ENCODE measurements at places on chromosomes 3 and 15. TPM values are rescaled to one million over a fixed set of nuclear protein-coding genes. Genes with fewer than 3 reads are reported as not detected.

DNA sequence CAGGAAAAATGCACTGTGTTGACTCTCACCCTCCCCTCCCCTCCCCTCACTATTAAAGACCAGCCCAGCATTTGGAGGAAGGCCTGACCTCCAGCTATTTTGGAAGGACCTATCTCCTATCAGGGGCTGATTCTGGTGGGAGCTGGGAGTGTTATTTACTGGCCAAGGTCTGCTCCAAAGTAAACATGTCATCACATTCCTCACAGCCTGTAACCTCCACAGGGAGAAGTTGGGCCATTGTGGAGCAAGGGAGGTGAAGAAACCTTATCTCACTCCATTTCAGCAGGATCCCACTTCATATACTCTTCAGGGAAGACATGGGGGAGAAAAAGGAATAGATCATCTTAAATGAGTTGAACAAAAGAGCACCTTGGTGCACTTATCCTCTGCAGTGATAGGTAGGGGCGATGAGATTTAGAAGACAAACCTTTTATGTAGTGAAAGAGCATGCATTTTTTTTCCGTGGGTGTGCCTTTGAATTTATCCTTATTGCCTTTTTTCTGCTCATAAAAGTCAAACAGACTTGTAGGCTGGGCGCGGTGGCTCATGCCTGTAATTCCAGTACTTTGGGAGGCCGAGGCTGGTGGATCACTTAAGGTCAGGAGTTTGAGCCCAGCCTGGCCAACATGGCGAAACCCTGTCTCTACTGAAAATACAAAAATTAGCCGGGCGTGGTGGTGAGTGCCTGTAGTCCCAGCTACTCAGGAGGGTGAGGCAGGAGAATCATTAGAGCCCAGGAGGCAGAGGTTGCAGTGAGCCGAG, 15.6 kb upstream of the FLNB start:
- H3K36me3 ChIP-seq, result no peaks in the 10 kb centered on the region
- no peaks in the 10 kb centered on the region for H3K27me3 ChIP-seq
- peak overlapping the region; percentile 91 for H3K27ac ChIP-seq
- H3K4me3 ChIP-seq, result peak overlapping the region; percentile 23

GRCh38 chr15:81092559-81092902, 41.5 kb upstream of the CFAP161 start:
- H3K4me1 ChIP-seq, result peaks cover 35% of the 10 kb centered on the region
- peak overlapping the region; percentile 20 for H3K27ac ChIP-seq
- no peaks in the 10 kb centered on the region for H3K36me3 ChIP-seq
- peak overlapping the region; percentile 23 for H3K4me3 ChIP-seq
- DNase-seq, result no peak
- peaks cover 21% of the 10 kb centered on the region for H3K27me3 ChIP-seq

DNA sequence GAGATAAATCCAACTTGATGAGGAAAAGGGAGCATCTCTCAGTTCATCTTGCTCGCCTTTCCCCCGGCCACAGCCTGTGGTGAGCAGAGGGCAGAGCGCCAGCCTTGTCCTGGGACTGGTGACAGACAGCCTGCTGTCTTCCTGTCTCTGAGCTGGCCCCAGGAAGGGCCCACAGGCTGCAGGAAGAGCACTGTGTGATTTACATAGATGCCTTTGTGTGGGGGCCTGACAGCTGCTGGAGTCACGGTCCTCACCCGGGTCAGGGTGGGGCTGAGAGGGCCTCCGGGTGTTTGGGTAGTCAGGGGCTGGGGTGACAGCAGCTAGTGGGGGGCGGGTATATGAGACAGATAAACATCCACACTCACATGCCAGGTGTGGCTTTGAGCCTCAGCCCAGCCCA, 29.3 kb downstream of the PLA2G4D start:
- H3K27me3 ChIP-seq, result peaks cover 5% of the 10 kb centered on the region
- H3K27ac ChIP-seq, result no peak overlapping the region
- peaks cover 11% of the 10 kb centered on the region for H3K4me1 ChIP-seq
- peak; percentile 52 for DNase-seq

Gene EEFSEC
- 16.6 TPM for total RNA-seq

GRCh38 chr15:52822475-52822874, 32.3 kb upstream of the ONECUT1 start:
- no peak for DNase-seq
- no peak overlapping the region for H3K4me3 ChIP-seq
- H3K27me3 ChIP-seq, result peaks cover 53% of the 10 kb centered on the region
- H3K4me1 ChIP-seq, result no peaks in the 10 kb centered on the region
- no peaks in the 10 kb centered on the region for H3K36me3 ChIP-seq
- H3K27ac ChIP-seq, result no peak overlapping the region

- H3K36me3 ChIP-seq, result peaks cover 19% of the 10 kb centered on the region
- no peak for DNase-seq
- H3K4me3 ChIP-seq, result no peak overlapping the region
- H3K27ac ChIP-seq, result peak overlapping the region; percentile 20
- H3K4me1 ChIP-seq, result peaks cover 14% of the 10 kb centered on the region
Measured at GRCh38 chr15:64158363-64159134, 4.3 kb downstream of the PPIB start.

GRCh38 chr3:155979746-155980145, 109.3 kb downstream of the GMPS start:
- no peak for DNase-seq
- no peaks in the 10 kb centered on the region for H3K4me1 ChIP-seq
- no peaks in the 10 kb centered on the region for H3K27me3 ChIP-seq
- H3K4me3 ChIP-seq, result no peak overlapping the region

Gene PRSS50
- 1.1 TPM for total RNA-seq

Gene SAMMSON
- not detected for total RNA-seq

GRCh38 chr15:81781395-81781794, 264.4 kb downstream of the MEX3B start:
- H3K4me3 ChIP-seq, result no peak overlapping the region
- no peak for DNase-seq
- peaks cover 3% of the 10 kb centered on the region for H3K36me3 ChIP-seq
- no peaks in the 10 kb centered on the region for H3K4me1 ChIP-seq

- DNase-seq, result no peak
- H3K27me3 ChIP-seq, result peaks cover 5% of the 10 kb centered on the region
- H3K4me3 ChIP-seq, result no peak overlapping the region
Measured at GRCh38 chr3:40055956-40056355, 246.5 kb downstream of the MYRIP start.

- peaks cover 7% of the 10 kb centered on the region for H3K36me3 ChIP-seq
- H3K4me3 ChIP-seq, result peak overlapping the region; percentile 90
- peaks cover 55% of the 10 kb centered on the region for H3K4me1 ChIP-seq
- DNase-seq, result no peak
Measured at GRCh38 chr3:195543500-195544229, 540 bp upstream of the PPP1R2 start.

Gene TMEM87A
- 44.3 TPM for total RNA-seq

- H3K4me1 ChIP-seq, result peaks cover 55% of the 10 kb centered on the region
- H3K4me3 ChIP-seq, result peak overlapping the region; percentile 72
Measured at GRCh38 chr3:129593230-129593594, 13.3 kb downstream of the PLXND1 start.

DNA sequence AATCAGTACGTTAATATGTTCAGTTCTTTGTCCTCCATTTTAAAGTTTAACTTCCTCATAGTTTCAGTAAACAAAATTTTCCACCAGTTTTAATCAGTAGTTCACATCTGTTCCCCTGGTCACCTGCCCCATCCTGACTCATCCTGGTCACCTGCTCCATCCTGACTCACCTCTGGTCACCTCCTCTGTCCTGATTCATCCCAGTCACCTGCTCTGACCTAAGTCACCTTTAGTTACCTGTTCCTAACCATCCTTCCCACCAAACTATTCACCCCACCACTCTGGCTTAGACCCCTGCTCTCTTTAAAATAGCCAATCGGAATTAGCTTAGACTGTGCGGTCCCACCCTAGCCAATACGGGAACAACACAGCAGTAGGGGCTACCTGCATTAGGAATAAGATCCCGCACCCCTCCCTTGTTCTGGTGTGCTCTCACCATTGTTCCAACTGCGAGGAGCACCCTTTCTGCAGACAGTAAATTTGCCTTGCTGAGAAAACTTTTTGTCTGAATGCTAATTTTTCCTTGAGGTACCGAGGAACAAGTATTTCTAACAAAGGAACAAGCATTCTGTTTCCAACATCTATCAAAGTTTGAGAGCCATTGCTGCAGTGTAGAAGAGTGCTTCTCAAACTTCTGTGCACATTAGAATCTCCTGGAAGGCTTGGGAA, 169.3 kb downstream of the ADAMTS17 start:
- H3K27ac ChIP-seq, result no peak overlapping the region
- DNase-seq, result peak; percentile 15
- H3K36me3 ChIP-seq, result peaks cover 8% of the 10 kb centered on the region

DNA sequence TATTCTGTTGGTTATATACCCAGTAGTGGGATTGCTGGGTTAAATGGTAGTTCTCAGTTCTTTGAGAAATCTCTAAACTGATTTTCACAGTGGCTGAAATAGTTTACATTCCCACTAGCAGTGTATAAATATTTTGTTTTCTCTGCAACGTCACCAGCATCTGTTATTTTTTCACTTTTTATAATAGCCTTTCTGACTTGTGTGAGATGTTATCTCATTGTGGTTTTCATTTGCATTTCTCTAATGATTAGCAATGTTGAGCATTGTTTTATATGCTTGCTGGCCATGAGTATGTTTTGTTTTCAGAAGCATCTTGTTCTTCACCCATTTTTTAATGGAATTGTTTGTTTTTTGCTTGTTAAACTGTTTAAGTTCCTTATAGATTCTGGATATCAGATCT, 612.7 kb upstream of the SGO1 start:
- no peaks in the 10 kb centered on the region for H3K36me3 ChIP-seq
- no peaks in the 10 kb centered on the region for H3K4me1 ChIP-seq
- no peak overlapping the region for H3K27ac ChIP-seq
- DNase-seq, result no peak

Gene POTEB2
- not detected for total RNA-seq

Gene XIRP1
- 0.12 TPM for total RNA-seq

GRCh38 chr3:194772241-194773000, 86.7 kb downstream of the FAM43A start:
- peaks cover 33% of the 10 kb centered on the region for H3K4me1 ChIP-seq
- DNase-seq, result no peak
- H3K27me3 ChIP-seq, result peaks cover 41% of the 10 kb centered on the region
- no peaks in the 10 kb centered on the region for H3K36me3 ChIP-seq
- H3K27ac ChIP-seq, result no peak overlapping the region

DNA sequence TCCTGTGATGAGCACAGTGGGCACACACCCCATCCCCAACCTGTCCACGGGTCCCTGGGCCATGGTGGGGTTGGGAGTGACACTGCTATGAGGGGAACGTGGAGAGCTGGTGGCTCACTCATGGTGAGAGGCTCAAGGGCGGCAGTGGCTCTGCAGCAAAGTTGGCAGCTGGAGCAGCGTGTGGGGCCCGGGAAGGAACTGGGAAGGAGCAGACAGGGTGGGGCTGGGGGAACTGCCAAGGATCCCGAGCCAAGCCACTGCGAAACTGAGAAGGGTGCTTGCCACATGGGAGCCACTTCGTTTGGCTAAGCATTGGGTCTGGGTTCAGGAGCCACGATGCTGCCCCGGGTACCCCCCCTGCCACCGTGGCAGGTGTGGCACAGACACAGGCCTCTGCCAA, 80.1 kb downstream of the SNRK start:
- no peaks in the 10 kb centered on the region for H3K4me1 ChIP-seq
- H3K36me3 ChIP-seq, result no peaks in the 10 kb centered on the region
- H3K27me3 ChIP-seq, result no peaks in the 10 kb centered on the region
- no peak for DNase-seq
- H3K4me3 ChIP-seq, result no peak overlapping the region

Gene TF
- total RNA-seq, result 18.8 TPM

Gene TMEM40
- 51.3 TPM for total RNA-seq

DNA sequence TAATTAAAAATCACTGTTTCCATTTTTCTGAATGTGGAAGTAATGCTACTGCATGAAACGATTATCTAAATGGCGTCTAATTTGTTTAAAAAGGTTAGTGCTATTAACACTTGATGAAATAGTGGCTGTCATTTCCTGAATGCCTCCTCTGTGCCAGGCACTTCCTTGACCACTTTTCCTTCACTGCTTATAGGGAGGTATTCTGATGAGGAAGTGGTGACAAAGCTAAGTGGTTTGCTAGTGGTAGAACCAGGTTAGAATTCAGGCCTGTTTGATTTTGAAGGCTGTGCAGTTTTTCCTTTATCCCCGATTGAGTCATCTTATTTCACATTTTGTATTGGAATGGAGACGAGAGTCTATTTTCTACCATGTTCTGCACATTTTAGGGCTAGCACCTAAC, 119.0 kb downstream of the USP13 start:
- H3K36me3 ChIP-seq, result peaks cover 13% of the 10 kb centered on the region
- no peak overlapping the region for H3K4me3 ChIP-seq
- DNase-seq, result no peak

DNA sequence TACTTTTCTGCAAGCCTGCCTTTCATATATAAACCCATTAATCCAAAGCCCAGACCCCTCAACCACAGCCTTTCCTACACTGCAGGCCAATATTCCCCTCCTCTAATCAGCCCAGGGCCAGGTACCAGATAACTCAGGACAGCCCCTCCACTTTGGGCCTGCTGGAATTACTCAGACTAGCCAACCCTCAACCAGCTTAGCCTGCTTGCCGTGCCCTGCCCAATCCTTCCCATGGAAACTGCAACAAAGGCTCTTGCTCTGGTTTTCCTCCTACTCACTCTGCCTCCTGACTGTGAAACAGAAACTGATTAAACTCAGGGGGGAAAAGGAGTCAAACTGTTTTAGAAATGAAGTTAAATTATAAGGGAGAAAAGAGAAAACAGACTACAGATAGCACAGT, 248.1 kb downstream of the KLF13 start:
- no peaks in the 10 kb centered on the region for H3K27me3 ChIP-seq
- peak overlapping the region; percentile 55 for H3K27ac ChIP-seq
- H3K4me3 ChIP-seq, result peak overlapping the region; percentile 29
- peaks cover 10% of the 10 kb centered on the region for H3K4me1 ChIP-seq

GRCh38 chr15:85649372-85649771, 145.4 kb downstream of the KLHL25 start:
- H3K27me3 ChIP-seq, result no peaks in the 10 kb centered on the region
- no peak overlapping the region for H3K27ac ChIP-seq

DNA sequence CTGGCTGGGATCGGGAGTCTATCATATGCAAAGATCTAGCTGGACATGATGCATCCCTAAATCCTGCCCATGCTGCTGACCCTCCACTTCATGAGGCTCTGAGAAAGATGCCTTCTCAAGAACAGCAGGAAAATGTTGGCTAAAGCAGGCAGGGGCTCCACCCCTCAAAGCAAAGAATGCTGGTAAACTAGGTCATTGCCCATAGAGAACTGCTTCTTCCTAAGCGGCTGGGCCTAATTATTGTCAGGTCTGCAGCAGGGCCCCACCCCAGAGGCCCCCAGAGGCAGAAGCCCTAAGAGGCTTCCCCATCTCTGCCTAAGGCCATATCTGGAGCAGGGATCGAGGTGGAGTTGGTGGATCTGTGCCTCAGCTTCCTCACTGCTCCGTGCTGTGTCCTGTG, 447.4 kb upstream of the PROK2 start:
- H3K27ac ChIP-seq, result no peak overlapping the region
- H3K36me3 ChIP-seq, result no peaks in the 10 kb centered on the region
- DNase-seq, result no peak
- peaks cover 4% of the 10 kb centered on the region for H3K4me1 ChIP-seq
- H3K4me3 ChIP-seq, result no peak overlapping the region

Measured in type B pancreatic cell (in vitro differentiated cells).